ENCODE measurements at places on chromosomes 3 and 15.

DNA sequence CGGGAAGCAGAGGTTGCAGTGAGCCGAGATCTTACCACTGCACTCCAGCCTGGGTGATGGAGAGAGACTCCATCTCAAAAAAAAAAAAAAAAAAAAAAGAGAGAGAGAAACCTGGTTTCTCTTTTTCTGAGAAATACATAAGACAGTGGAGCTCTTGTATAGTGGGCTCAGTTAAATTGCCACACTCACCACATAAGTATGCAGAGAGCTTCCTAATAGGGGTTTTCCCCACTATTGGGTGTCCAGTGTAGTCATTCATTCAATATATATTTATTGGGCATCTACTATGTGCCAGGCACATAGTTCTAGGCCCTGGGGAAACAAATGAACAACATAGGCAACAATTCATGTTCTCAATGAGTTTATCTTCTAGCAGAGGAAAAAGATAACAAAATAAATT lies 48.9 kb upstream of the FMN1 start:
- DNase-seq = no peak

DNA sequence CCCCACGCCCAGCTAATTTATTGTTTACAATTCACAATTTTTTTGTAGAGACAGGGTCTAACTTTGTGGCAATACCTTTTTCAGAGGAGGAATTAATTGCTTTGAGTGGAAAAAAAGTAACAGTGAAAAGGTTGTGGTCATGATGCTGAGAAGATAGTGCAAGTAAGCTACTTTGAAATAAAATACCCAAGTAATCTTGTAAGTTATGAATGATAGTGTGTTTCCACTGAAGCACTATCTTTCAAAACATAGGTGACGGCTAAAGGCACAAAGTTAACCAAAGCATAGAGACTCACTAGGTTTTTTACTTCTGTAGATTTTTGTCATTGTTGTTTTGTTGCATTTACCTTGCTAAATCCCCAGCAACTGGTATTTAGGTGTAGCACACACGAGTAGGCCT lies 101.2 kb upstream of the C15orf61 start:
- no peak for DNase-seq

- DNase-seq = no peak
These were observed 3.7 kb downstream of the RAF1 start for GRCh38 chr3:12660196-12660595.

DNA sequence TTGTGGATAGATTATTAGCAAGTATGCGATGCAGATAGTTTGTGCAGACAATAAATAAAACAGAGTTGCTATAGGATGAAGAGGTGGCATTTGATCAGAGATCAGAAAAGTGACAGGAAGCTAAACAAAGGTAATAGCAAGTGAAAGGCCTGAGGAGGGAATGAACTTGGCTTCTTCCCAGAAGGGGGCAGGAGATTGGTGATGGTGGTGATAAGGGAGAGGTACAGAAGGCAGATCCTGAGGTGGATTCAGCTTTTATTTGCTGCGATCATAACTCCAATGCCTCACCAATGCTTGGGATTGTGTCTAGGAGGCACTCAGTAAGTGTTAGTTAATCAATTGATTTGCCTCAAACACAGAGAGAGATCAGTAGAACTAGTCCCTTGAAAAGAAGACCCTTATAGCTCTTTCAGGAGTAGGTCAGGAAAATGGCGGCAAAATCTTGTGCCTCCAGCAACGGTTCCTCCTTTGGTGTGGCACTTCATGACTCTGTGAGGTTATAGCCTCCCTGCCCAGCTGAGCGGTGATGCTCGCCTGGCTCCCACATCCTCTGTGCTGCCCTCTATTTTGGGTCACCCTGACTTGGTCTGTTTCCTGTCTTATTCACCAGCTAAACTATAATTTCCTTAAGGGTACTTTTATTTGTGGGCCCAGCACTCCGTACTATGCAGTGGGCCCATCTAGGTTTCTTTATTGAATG lies 37.5 kb downstream of the TGFBR2 start:
- no peak for DNase-seq
